ENCODE measurements at places on chromosomes 3 and 15.

GRCh38 chr15:84552896-84553295 lies 47.9 kb upstream of the ZSCAN2 start:
- no peak for DNase-seq

DNA sequence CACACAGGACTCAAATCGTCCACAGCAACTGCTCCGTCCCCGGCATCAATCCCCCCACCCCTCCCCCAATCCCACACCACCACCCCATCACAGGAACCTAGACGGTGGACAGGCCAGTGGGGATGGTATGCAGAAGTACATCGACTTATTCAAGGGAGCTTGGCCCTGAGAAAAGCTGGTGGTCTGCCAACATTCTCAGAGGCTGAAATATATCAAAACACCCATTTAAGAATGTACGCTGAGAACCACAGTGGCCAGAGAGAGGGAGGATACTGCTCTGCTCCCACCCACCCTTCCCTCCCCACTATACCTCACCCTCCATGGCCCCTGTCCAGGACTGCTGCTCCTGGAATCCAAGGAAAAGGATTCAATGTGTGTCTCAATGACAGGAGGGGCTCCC lies 12.4 kb upstream of the USP3 start:
- DNase-seq: no peak

GRCh38 chr3:126105691-126106187 lies 21.8 kb upstream of the SLC41A3 start:
- DNase-seq: peak; percentile 12

DNA sequence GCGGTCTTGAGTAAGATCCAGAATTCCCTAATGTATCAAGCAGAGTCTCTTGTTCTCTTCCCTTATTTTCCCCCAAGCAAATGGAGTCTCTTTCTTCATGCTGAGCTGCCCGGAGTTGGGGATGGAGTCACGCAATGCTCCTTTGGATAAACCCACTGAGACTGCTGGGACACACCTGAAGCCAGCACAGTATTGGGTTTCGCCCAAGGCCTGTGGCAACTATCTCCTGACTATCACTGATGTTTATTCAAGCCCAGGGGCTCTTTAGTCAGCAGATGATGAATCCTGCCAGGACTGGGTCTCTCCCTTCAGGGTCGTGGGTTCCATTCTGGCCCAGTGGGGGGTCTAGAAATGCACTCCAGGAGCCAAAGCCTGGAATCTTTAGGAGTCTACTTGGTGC lies 11.3 kb downstream of the USF3 start:
- no peak for DNase-seq

- DNase-seq: peak; percentile 13
Measured at GRCh38 chr3:127822682-127823425, 539 bp upstream of the MGLL start.

DNA sequence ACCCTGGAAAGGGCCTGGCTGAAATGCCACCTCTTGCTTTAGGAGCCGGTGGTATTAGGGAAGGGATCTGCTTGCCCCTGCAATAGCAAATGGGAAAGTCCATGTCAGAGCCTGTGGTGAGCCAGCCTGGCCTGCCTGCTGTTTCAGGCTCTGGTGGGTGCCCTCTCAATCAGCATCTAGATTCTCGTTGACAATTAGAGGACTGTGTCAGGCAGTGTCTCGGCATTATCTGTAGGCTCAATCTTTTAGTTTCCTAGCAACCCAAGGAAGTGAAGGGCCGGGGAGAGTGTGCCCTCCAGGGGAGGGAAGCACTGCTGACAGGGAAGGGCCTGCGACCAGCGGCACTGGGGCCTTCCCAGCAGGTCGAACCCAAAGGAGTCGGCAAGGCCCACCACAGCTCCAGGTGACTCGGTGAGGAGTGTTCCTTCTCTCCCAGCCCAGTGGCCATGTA lies 42.1 kb downstream of the TLE3 start:
- DNase-seq: no peak

- no peak for DNase-seq
Measured at GRCh38 chr15:75389791-75390382, 21.5 kb upstream of the MAN2C1 start.

GRCh38 chr15:76898102-76898501 lies 7.0 kb downstream of the SCAPER start:
- DNase-seq: no peak

GRCh38 chr3:56219894-56220805 lies 248.1 kb downstream of the ERC2 start:
- no peak for DNase-seq

DNA sequence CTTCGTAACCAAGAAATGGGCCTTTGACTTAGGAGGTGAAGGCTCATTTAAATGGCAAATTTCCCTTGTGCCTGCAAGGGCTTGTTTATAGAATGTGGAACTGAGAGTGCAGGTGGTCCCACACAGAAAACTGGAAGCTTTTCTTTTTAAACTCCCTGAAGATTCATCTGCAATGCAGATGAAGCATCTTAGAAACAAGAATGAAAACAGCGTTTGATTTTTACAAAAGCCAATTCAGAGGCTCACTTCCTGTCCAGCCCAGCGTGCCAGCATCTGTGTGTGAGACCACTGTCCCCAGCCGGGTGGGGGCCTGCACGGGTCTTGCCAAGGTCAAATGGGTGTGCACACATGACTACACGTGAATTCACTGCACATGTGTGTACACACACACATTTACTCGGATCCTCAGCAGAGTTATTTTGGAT lies 94.7 kb downstream of the LINGO1 start:
- DNase-seq: no peak

GRCh38 chr3:38655708-38656300 lies 6.3 kb upstream of the SCN5A start:
- DNase-seq: no peak

- DNase-seq: no peak
Measured at GRCh38 chr3:129536374-129536667, 6.7 kb upstream of the H1-8 start.

DNA sequence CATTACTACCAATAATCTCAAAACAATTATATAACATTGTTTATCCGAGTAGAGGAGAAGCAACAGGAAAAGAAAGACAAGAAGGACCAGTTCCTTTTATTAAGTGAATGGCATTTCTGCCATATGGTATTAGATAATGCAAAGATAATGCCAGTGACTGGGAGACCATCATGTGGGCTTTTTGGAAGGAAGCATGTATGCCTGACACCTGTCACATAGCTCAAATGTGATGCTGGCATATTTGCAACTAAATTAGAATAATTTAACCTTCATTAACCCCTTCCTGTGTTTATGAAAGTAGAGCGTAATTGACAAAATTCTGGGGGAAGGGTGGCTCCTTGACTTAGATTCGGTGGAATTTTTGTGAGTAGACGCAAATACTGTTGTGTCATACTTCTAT lies 733.0 kb downstream of the TUSC7 start:
- no peak for DNase-seq

- peak; percentile 92 for DNase-seq
Measured at GRCh38 chr3:49689046-49689907, at the start of the genes MST1 and RNF123. Gene MST1 (minus strand): TSS chr3:49689474. CDS start chr3:49688691, 783 bp downstream. Gene RNF123 (plus strand): TSS chr3:49689557. CDS start chr3:49691166, 1,609 bp downstream.

GRCh38 chr3:149388001-149388440 lies 10.6 kb upstream of the TM4SF1 start:
- DNase-seq: no peak

GRCh38 chr3:184570489-184570888 lies 8.9 kb downstream of the EPHB3 start:
- DNase-seq: no peak

DNA sequence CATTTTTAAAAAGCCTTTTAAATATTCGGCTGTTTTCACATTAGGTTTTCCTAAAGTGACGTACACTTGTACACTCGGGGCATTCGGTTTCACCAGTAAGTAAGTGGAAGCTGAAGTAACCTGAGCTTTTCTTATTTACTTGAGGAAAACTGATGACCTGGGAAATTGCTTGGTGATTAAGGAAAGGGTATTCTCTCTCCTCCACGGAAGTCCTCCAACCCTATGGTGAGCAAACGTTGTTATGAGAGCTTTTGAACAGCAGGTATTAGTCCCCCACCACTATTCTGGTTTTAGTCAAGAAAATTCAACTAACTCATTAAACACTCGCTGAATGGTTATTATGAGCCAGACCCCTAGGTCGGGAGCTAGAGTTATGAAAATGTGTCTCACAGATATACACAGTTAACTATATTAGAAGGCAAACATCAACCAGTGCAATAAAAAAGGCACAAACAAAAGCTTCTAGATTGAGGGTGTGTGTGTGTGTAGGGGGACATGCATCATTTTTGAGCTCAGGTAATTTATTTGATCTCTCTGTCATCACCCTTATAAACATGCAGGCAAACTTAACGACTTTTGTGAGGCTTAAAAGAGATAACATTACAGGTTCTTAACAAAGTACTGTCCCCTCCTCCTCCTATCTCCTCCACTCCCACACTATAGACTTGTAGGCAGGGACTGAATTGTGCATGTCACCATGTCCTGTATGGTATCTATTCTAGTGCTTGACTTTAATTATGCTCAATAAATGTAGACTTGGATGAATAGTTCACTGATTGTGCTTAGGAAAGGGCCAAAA lies 143.3 kb upstream of the MB21D2 start:
- no peak for DNase-seq

GRCh38 chr3:147864754-147865354 lies 455.7 kb downstream of the ZIC1 start:
- no peak for DNase-seq

GRCh38 chr3:193556841-193557240 lies 2.1 kb upstream of the ATP13A4 start:
- DNase-seq: no peak

- DNase-seq: no peak
Measured at GRCh38 chr15:45378913-45379262, 544 bp upstream of the GATM start.

DNA sequence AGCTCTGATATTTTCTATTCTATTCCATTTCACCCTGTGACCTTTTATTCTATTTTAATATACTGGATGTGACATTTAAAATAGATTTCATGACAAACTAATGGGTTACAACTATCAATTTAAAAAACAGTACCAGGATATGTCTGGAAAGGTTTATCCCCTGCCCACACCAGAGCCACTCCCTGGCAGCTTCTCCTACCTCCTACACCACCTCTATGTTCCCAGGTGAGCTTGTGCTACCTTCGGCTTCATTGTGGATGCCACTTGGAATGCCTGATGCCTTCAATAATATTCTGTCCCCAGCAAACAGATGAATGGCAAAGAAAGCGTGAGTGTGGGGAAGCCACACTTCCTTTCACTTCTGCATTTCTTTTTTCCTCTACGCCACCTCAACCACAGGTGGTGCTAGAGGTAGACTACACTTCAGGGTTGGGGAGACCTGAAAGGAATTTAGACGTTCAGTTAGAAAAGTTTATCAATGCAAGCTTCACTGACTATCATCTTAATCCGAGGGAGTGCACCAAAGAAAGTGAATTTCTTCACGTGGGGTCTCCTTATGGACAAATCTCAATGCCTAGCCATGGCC lies 213.0 kb downstream of the SSR3 start:
- DNase-seq: no peak

- DNase-seq: no peak
Measured at GRCh38 chr3:148173851-148174250, 523.9 kb upstream of the AGTR1 start.

DNA sequence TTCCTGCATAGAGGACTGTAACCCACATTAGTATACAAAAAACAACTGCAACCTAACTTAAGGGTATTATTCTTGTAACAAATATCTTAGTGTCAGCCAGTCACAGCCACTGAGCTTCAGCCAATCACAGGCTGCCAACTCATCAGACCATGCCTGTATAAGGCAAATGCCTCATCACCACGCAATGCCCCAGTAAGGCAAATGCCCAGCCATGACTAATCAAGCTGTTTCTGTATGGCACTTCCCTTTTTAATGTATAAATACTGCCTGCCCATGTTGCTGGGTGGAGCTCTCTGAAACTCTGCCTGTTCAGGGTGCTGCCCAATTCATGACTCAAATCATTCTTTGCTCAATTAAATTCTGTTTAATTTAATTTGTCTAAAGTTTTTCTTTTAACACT lies 18.4 kb upstream of the GABRA5 start:
- DNase-seq: no peak

DNA sequence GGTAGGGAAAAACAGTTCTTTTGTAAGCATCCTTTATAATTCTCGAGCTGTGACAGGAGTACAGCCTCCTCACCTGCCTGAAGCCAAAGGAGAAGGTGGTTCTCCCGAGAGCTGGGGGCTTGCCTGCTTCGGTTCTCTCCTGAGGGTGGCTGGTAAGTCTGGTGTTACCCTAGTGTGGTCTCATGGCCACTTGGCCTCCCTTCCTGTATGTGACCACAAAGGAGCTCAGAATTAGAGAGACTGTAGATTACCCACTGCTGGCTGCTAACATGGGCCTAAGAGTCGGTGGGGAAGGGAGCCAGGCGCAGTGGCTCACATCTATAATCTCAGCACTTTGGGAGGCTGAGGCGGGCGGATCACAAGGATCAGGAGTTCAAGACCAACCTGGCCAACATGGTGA lies 12.6 kb downstream of the PDHB start:
- DNase-seq: no peak

DNA sequence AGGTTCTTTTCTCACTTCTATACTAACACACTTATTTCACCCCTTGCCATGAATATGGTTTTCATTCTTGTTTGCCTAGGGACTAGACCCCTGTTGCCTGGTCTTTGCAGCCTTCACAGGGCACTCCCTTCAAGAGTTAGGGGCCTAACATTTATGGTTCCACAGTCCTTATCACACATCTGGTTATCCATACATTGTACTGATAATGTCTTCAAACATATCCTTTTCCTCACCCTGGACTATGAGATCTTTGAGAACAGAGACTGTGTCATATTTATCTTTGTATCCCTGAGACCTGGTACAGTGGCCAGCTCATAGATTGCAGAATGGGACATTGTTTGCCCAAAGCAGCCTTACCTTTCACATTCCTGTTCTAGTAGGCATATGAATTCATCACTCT lies 106.2 kb downstream of the CMSS1 start:
- no peak for DNase-seq

- DNase-seq: no peak
Measured at GRCh38 chr3:36461597-36461996, 81.3 kb downstream of the STAC start.

GRCh38 chr15:56917652-56918045 lies 795 bp upstream of the TCF12 start:
- no peak for DNase-seq

DNA sequence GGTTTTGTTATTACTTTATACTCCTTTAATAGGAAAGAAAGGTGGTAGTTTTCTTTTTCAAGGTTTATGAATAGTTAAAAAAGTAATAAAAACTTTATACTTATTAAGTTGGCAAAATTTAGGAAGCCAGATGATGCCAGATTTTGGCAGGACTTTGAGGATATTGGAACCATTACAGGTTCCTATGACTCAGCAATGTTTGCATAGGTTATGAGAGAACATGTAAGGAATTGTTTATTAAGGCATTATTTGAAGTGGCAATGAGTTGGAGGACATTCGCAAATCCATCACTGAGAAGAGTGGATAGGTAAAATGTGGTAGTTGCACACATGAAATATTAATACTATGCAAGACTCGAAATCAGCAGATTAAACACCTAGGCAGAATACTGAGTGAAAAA lies 29.9 kb downstream of the CDAN1 start:
- DNase-seq: no peak

- no peak for DNase-seq
Measured at GRCh38 chr3:40585381-40586016, 60.7 kb downstream of the ZNF621 start.

DNA sequence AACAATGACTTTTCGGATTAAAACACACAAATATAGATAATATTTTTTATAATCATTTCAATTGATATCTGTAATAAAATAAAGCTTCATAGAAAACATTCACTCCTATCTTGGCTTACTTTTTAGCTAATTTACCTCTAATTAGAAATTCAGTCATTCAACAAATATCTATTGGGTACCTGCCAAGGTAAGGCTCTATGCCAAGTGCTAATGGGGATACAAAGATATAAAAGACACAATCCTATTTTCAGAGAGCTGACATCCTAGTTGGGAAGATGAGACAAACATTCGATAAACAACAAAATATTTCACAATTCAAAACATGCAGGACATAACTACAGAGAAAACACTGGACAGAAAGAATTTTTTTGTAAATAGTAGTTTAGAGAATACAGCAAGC lies 63.3 kb downstream of the ULK4 start:
- no peak for DNase-seq
